ENCODE measurements at places on chromosomes 4 and X.
A peak's percentile ranks its signal among the peaks of the same experiment; 100 is the strongest.

DNA sequence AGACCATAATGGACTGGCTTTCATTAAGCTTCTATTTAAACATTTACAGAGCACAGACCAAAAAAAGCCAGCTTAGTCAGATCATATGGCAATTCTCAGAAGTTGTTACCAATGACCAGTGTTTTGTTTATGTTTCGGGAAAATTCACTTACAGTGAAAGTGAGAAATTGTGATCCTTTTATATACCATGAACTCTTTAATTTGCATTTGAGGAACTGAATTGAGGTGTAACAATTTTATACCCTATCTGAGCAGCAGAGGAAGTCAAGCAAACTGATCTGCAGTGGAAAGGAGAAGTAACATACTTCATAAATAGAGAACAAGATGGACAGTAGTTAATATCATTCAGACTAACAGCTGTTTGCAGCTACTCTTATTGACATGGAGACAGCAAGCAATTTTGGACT lies 97.1 kb downstream of the TMA16 start:
- DNase-seq: no peak

- no peak for DNase-seq
Measured at GRCh38 chr4:183185559-183185958, 86.5 kb downstream of the WWC2 start.

GRCh38 chr4:78644744-78645330 lies 93.3 kb downstream of the ANXA3 start:
- no peak for DNase-seq

GRCh38 chr4:150104404-150105027 lies 26.3 kb downstream of the DCLK2 start:
- no peak for DNase-seq

GRCh38 chr4:40322811-40323210 lies 12.3 kb upstream of the CHRNA9 start:
- DNase-seq: no peak

DNA sequence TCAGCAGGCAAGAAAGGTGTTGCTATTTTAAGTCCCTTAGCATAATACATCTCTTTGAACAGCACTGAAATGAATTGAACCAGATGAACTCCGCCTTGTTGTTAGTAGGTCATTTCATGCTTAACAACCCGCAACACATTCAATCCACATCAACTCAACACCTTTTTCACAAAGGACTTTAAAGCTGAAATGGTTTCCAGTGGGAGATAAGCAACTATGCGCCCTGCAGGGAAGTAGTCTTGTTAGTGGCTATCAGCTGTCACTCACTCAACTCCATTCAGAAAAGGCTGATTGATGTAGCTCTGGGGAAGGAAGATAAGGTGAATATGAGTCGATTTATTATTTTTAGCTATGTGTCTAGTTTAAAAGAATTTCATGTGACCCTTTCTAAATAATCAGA lies 46.0 kb downstream of the ATP8A1 start:
- no peak for DNase-seq

GRCh38 chrX:152861116-152861515 lies 30.3 kb downstream of the NSDHL start:
- DNase-seq: no peak

- DNase-seq: no peak
Measured at GRCh38 chrX:106612393-106612763, 600 bp downstream of the RADX start.

DNA sequence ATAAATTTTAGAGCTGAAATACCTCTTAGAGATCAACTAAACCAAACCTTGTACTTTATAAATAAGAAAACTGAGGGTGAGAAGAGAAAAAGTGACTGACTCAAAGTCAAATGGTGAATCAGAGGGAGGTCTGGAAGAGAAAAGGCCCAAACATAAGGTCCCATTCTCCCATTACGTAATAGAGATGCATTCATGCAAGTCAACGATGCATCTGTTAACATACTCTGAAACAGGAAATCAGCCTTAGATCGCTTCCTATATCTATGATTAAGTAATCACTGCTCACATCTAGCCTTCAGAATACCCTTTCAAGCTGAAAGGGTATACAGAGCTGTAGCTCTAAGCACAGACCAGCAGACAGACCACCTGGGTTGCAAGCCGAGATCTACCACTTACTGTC lies 6.5 kb downstream of the RNF150 start:
- no peak for DNase-seq

DNA sequence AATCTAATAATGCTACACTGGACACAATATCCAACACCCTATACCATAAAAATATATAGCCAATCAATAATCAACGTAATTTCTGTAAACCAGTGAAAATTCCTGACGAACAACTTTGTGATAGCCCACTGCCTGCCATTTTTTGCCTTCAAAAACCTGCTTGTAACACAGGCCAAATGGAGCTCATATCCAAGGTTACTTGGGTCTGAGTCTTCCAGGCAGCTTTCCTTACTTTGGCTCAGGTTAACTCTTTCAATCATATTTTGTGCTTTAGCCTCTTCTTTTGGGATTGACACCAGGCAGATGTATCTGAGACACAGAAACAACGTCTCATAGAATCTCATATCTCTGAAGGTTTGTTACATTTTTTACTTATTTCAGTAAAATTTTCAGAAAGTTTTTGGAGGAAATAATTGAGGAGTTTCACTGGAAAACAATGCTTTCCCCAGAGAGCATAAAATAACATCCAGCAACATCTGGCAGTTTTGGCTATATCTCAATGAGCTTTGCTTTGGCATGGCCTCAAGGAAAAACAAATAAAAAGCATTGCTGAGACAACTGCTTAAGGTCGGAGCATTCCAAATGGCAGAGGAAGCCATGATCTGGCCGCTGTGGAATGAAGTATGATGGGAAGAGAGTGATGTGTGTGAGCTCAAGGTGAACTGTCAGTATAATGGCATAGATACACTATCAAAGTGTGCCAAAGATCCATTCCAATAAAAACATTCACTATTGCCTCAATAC lies 162.9 kb upstream of the SPIN4 start:
- no peak for DNase-seq

- DNase-seq: no peak
Measured at GRCh38 chrX:26613956-26614355, 398.0 kb downstream of the MAGEB5 start.

DNA sequence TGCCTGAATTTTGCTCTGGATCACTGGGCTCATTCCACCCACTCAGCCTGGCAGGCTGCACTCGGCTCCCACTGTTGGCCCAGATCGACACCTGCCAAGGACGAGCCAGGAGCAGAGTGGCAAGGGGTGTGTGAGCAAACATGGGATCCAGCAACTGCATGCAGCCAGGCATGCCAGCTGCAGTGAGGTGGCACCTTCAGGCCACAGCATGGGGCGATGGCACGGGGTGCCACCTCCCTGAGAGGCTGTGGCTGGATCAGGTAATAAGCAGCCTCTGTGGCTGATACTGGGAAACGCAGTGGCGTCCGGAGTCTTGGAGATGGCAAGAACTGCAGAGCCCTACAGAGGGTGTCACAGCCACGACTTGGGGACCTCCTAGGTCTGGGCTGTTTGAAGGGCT lies 244.5 kb upstream of the FSTL5 start:
- no peak for DNase-seq

DNA sequence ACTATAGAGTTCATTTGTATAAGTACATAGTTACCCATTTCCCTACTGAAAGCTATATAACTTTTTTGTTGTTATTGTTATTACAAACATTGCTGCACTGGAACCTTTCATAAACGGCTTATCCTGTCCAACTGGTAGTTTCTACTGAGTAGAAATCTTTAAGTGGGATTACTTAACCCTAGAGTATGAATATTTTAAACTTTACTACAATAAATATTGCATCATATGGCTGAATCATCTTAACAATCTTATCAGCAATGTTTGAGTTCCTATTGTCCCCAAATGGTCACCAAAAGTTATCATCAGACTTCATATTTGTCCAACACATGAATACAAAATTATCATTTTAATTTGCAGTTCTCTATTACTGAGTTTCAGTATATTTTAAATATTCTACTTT lies 40.5 kb downstream of the LCORL start:
- DNase-seq: no peak

GRCh38 chr4:185587427-185588161 lies 52.3 kb upstream of the PDLIM3 start:
- peak; percentile 24 for DNase-seq

- no peak for DNase-seq
Measured at GRCh38 chr4:8938137-8938536, 66.5 kb upstream of the HMX1 start.

- DNase-seq: no peak
Measured at GRCh38 chr4:83771113-83771705, 235.3 kb downstream of the GPAT3 start.

DNA sequence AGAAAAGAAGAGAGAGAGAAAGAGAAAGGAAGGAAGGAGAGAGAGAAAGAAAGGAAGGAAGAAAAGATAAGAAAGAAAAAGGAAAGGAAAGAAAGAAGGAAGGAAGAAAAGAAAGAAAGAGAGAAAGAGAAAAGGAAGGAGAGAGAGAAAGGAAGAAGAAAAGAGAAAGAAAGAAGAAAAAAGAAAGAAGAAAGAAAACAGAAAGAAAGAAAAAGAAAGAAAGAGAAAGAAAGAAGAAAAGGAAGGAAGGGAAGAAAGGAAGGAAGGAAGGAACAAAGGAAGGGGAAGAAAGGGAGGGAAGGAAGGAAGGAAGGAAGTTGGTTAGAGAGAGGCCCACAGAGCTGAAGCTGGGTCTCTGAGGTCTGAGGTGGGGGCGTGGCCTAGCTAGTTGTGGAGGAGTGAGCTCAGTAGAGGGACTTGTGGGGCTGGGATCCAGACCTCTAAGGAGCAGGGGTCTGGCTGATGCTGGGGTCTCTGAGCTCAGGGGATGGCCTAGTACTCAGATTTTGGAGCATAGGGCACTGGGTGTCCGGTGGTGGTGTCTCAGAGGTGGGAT lies 27.1 kb upstream of the PDZD4 start:
- no peak for DNase-seq

- no peak for DNase-seq
Measured at GRCh38 chr4:156362581-156362980, 408.9 kb upstream of the CTSO start.

GRCh38 chrX:35251226-35251625 lies 308.6 kb downstream of the FAM47B start:
- DNase-seq: no peak

DNA sequence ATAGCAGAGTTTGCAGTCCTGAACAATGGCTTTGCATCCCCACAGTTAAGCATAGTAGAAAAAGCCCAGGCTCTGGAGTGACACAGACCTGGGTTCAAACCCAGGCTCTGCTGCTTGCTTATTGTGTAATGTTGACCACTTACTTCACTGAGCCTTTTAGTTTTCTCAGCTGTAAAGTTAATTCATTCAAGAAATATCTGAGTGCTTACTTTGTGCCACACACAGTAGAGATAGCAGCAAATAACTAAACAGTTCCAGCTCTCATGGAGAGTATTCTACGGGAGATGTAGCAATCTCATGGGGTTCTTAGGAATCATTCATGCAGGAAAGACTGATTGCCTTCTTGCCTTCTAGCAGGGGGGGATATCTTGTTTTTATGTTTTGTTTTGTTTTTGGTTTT lies 63.2 kb downstream of the SLC9A6 start:
- DNase-seq: no peak

- DNase-seq: no peak
Measured at GRCh38 chrX:39169976-39170375, 368.7 kb downstream of the MID1IP1 start.

DNA sequence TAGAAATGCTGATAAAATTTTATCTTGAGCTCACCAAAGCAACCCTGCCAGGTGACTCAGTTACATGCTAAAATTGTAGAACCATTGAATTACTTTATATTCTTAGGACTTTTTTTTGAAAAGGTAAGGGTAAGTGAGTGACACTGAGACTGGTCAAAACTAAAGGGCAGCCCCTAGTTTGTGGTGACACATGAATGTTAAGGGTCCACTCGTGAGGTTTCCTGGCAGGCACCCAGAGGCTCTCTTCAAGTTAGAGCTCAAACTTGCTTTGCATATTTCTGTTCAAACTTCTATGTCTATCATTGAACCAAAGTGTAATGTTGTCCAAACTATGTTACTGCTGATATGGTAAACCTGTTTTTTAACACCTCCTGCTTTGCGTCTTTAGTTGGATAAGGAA lies 30.5 kb downstream of the TMPRSS11D start:
- DNase-seq: no peak

DNA sequence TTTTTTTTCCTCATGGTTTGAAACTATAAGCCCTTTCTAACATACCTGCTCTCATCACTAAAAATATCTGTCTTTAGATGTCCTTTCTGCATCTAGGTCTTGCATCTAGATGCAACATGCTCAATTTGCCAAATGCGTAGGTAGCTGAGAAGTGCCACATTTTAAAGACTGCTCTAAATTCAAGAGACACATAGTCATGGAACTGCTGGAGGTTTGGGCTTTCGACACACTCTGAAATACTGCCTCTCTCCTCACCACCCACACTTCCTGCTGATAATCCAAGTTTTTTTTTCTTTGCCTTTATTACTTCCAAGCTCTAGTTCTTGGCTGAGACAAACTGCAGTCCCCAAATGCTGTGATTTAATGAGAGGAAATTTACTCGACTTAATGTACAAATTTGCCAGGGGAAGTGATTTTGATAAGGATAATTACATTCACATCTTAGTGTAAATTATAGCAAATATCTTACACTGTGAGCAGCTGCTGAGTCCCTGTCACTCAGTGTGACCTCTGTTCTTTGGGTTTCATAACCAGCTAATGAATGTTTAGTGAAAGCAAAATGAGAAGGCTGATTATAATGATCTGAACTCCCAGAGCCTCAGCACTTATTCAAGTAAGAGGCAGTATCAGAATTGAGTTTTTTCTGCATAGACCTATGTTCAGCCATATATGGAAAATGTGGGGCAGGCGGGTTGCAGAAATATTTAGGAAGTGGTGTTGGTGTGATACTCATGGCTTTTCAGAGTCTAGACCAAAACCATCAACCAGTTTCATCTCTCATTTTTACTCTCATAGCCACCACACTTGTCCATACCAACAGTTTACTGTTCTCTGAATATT lies 31.3 kb downstream of the DRD5 start:
- DNase-seq: no peak

DNA sequence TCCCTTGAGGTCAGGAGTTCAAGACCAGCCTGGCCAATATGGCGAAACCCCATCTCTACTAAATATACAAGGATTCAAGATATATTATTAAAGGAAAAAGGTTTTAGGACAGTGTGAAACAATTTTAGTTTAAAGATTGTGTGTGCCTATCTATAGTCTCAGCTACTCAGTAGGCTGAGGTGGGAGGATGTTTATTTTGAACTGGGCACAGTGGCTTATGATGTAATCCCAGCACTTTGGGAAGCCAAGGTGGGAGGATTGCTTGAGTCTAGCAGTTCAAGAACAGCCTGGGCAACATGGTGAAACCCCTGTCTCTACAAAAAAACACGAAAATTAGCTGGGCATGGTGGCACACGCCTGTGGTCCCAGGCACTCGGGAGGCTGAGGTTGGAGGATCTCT lies 31.4 kb upstream of the REST start:
- DNase-seq: no peak
